Small intestine (tissue), 16 donors: ENCODE measurements at places on chromosomes 16 and 17. TPM values are rescaled to one million over a fixed set of nuclear protein-coding genes. Genes with fewer than 3 reads are reported as not detected.
A peak's percentile ranks its signal among the peaks of the same experiment; 100 is the strongest.

Gene SLFN11
- polyA plus RNA-seq = 3.2 TPM

DNA sequence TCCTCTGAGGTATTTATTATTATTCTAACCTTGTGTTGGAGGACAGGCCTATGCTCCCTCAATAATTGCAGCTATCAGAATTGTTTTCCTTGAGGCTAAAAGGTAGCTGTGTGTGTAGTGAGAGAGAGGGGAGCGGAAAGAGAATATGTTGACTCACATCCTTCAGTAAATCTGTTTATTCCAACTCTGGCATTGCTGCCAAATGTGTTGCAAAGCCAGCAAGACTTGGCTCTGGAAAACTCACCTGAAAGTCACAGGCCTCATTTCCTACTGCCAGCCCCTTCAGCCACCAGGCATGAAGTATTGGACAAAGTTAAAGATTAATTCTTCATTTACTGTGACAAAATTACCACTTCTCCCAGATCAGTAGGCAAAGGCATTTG lies 9.6 kb downstream of the CA10 start:
- H3K36me3 ChIP-seq = no peaks in the 10 kb centered on the region
- no peak overlapping the region for H3K27ac ChIP-seq
- no peak for DNase-seq
- no peaks in the 10 kb centered on the region for H3K27me3 ChIP-seq
- H3K4me1 ChIP-seq = no peaks in the 10 kb centered on the region
- no peak overlapping the region for H3K4me3 ChIP-seq

GRCh38 chr16:67264866-67265265 lies 14.5 kb upstream of the PLEKHG4 start:
- no peak overlapping the region for H3K27ac ChIP-seq
- no peaks in the 10 kb centered on the region for H3K36me3 ChIP-seq
- no peak for DNase-seq
- no peaks in the 10 kb centered on the region for H3K4me1 ChIP-seq

DNA sequence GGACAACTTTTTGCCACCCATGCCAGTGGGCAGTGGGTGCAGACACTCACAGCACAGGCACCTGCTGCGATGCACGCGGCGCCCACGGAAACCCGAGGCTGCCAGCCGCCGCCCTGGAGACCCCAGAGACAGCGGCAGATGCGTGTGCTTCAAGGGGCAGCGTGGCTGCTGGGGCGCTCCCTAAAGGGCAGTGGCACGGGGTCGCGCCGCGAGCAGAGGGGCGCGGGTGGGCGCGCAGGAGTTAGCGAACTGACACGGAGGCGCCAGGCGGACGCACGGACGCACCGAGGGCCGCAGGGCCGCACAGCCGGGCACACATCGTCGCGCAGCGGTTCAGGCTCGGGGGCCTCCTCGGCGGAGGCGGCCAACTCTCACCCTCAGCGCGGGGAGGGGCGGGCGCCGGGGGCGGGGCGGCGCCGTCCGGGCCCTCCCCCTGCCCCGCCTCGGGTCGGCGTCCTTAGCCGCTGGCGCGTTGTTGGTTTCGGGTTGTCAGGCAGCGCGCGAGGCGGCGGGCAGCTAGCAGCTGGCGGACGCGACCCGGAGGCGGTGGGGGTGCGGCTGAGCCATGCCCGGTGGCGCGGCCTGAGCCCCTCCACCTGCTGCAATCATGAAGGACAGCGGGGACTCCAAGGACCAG lies at the start of gene KIF19:
TSS of gene KIF19 (plus strand) at position 484 of the 637 bp plus-strand sequence. CDS start at position 608, 124 bp downstream.
- no peaks in the 10 kb centered on the region for H3K27me3 ChIP-seq
- peak; percentile 52 for DNase-seq
- H3K36me3 ChIP-seq = no peaks in the 10 kb centered on the region
- peak within 1 kb of the TSS; percentile 32 for H3K4me3 ChIP-seq
- H3K4me1 ChIP-seq = peaks cover 3% of the 10 kb centered on the region

- no peak overlapping the region for H3K4me3 ChIP-seq
- H3K27ac ChIP-seq = no peak overlapping the region
- H3K4me1 ChIP-seq = no peaks in the 10 kb centered on the region
- H3K27me3 ChIP-seq = no peaks in the 10 kb centered on the region
- no peak for DNase-seq
- H3K36me3 ChIP-seq = no peaks in the 10 kb centered on the region
Observed at GRCh38 chr17:74639704-74640151, 16.2 kb upstream of the CD300E start.
